MCF 10A (cell line): ENCODE measurements at places on chromosomes 3 and 15. TPM values are rescaled to one million over a fixed set of nuclear protein-coding genes. Genes with fewer than 3 reads are reported as not detected.
A peak's percentile ranks its signal among the peaks of the same experiment; 100 is the strongest.

Gene GOLGA8S
- total RNA-seq: 0.16 and 0.17 TPM in 2 replicates

- no peak for DNase-seq
Measured at GRCh38 chr3:63674586-63674985, 22.1 kb downstream of the SNTN start.

DNA sequence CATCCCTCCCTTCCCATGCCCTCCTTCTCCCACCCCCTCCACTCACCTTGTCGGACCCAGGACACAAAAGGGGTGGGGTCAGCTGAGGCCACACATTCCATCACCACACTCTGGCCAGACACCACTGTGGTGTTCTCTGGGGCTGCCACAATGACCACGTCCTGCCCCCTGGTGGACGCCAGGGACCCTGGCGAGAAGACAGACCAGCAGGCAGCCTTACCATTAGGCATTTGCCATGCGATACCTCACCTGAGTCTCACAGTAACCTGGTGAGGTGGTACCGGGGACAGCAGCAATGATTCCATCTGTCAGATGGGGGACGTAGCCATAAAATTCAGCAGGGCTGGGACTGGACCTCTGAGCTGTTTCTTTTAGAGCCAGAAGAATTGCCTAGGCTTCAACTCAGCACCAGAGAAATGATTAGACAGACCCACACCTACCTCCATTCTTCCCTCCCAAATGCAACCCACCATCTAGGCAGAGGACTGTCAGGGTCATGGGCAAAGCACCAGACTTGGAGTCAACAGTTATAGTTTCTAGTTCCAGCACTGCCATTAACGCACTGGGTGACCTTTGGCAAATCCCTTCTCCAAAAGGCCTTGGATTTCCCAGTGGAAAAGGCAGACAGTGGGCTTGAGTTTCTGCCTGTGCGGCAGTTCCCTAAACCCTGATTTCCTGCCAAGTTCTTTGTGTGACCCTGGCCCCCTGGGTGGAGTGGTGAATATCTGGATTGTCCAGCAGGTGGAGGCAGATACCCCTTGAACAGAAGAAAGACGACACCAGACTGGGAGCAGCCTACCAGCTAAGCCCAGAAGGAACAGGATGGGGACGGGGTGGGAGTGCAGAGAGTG, 21.8 kb downstream of the IGDCC4 start:
- peak; percentile 69 for DNase-seq

- no peak for DNase-seq
Measured at GRCh38 chr3:46013316-46014094, 13.8 kb downstream of the XCR1 start.

Gene RETNLB
- not detected in 2 replicates for total RNA-seq

DNA sequence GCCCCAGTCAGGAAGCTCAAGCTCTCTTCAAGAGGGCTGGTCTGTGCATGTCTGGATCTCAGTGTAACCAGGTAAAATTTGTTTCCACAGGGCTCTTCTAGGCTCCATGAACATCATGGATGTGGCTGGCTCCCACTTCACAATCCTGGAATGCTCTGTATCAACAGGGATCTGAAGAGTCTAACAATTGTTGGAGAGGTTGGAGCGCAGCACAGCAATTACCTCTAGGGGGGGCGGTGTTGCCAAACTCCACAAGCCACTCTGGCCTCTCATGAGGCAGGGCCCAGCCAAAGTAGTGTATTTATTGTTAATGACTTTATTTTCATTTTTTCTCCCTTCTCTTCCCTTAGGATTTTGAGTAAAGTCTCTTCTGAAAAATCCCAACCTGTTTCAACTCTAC, 6.1 kb upstream of the EIF2B5 start:
- peak; percentile 40 for DNase-seq

- DNase-seq: no peak
Measured at GRCh38 chr15:99051308-99051707, 43.7 kb upstream of the PGPEP1L start.

Gene SLC22A13
- total RNA-seq: 1.7 and 1.9 TPM in 2 replicates

- no peak for DNase-seq
Measured at GRCh38 chr3:194766845-194767244, 81.2 kb downstream of the FAM43A start.

GRCh38 chr3:148861277-148861869, 3.7 kb upstream of the CPA3 start:
- peak; percentile 71 for DNase-seq

GRCh38 chr15:60760646-60761504, 281.9 kb upstream of the ICE2 start:
- DNase-seq: peak; percentile 71

- no peak for DNase-seq
Measured at GRCh38 chr15:51098331-51098619, 3.6 kb upstream of the TNFAIP8L3 start.

Gene LDHAL6B
- total RNA-seq: not detected in 2 replicates

- DNase-seq: peak; percentile 59
Measured at GRCh38 chr3:148379763-148380382, 317.8 kb upstream of the AGTR1 start.

Gene SOX14
- total RNA-seq: not detected in 2 replicates

- no peak for DNase-seq
Measured at GRCh38 chr3:143132246-143132980, 12.8 kb downstream of the CHST2 start.

Gene CD86
- not detected in 2 replicates for total RNA-seq

- DNase-seq: no peak
Measured at GRCh38 chr3:177730814-177731213, 533.5 kb upstream of the TBL1XR1 start.

DNA sequence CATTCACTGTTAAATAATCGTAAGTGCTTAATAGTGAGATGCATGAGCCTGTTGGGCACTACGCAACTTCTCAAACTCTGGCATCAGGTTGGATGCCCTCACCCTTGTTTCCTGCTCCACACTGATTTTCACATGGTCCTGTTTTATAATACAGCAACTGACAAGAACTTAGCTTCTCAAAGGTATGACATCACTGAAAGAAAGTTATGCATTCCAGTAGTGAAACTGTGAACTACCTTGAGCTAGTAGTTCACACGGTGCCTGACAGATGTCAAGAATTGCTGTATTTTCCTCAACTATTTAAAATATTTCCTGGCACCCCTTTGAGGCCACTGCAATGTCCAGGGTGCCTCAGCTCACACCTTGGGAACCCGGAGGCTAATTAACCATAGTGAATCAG, 327.5 kb downstream of the RORA start:
- DNase-seq: no peak

- peak; percentile 14 for DNase-seq
Measured at GRCh38 chr3:116051040-116051439, 394.2 kb downstream of the LSAMP start.

- no peak for DNase-seq
Measured at GRCh38 chr15:84616235-84616634, 15.4 kb downstream of the ZSCAN2 start.

- DNase-seq: peak; percentile 14
Measured at GRCh38 chr3:188431040-188431439, 277.1 kb downstream of the LPP start.

GRCh38 chr3:133383741-133384140, 16.1 kb upstream of the BFSP2 start:
- no peak for DNase-seq

DNA sequence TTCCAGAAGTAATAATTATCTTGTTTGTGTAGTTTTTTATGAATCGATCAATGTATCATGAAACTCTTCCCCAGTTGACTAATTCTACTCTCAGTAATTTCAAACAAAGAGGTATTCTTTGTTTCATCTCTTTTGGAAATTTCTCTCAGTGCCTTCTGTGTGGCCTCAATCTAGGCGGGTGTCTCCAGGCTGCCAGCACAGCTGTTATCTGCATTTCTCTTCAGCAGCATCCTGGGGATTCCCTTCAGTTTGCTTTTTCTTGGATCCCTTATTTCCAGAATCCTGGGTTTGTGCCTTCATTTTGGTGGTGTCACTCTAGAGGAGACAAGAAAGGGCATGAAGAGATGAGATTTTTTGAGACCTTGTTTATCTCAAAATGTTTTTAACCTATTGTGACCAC, 22.7 kb downstream of the NIPA2 start:
- no peak for DNase-seq

DNA sequence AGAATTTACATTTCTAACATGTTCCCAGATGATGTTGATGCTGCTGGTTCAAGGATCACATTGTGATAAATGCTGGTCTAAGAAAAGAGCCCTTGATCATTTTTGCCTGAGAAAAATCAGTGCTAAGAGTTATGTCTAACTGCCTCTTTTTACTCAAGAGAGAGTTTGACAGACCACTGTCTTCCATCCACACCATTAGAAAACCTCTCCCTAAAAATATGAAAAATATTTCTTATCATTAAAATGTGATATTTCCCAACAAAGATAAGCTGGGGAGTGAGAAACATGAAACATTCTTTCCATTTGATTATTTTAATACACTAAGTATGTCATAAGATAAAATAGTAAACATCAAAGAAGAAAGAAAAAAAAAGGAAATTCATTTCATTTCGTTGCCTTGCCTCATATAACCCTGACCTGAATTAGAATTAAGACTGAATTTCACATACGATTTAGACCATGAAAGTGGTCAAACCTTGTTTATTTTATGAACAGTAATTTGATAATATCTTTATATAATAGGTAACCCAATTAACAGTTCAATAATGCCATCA, 471.8 kb upstream of the ARHGEF26 start:
- DNase-seq: no peak

DNA sequence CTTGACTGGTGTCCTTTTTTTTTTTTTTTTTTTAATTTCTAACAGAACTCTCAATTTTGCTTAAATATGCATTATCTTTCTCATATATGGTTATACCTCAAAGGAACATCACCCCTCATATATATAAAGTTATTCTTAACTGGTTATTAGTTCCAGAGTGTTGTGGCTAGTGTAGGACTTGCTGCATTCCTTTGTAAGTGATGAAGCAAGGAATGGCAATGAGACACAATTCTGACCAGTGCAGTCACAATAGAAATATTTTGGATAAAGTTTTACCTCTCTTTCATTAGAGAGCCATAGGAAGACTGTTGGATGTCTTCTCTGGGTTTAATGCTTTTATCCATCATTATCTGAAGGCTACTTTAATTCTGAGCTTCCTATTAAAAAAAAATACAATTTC, 75.5 kb upstream of the CBLB start:
- no peak for DNase-seq

- DNase-seq: no peak
Measured at GRCh38 chr3:56874269-56874668, 72.5 kb upstream of the ARHGEF3 start.

- peak; percentile 21 for DNase-seq
Measured at GRCh38 chr3:34646911-34647460, 848.6 kb downstream of the PDCD6IP start.

DNA sequence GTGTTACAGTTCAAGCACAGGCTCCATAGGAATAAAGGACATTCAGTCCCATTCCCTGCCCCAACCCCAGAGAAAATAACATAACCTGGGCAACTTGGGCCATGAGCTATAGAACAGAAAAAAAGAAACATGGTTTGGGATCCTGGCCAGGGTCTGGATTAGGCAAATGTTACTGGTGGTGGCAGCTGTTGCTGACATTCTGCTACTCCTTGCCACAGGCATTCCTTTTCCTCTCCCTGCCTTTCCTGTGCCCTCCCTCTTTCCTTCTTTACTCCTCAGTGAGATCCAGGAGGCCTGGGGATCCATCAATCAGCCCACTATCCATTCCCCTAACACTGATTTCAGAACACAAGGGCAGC, 129.1 kb downstream of the NTRK3 start:
- no peak for DNase-seq

GRCh38 chr15:100016632-100017031, 283.4 kb upstream of the LYSMD4 start:
- no peak for DNase-seq
